ENCODE measurements at places on chromosomes 2 and 18.

DNA sequence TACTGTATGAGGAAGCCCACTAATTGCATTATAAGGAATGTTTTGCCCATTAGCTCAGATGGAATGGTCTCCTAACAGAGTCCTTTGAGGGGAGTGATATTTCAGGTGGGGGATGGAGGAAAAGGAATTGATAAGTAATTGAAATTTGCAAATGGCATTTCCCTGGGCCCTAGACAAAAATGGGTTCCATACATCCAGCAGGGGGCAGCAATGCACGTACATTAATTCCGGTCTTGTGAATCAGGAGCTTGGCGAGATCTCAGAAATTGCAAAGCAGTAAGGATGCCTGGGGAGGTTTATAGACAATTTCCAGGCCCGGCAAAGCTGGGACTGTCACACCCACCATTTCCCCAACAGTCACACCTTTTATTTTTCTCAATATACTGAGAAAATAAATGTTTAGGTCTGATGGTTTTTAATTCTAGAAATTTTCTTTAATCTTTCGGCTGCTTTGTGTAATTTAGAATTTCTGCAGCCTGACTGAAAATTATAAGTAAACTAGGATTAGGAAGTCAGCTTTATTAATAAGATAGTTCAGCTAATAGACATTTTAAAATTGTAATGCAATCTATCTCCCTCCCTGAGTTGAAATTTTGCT, 122.8 kb downstream of the LYPD1 start:
- DNase-seq = peak; percentile 36

DNA sequence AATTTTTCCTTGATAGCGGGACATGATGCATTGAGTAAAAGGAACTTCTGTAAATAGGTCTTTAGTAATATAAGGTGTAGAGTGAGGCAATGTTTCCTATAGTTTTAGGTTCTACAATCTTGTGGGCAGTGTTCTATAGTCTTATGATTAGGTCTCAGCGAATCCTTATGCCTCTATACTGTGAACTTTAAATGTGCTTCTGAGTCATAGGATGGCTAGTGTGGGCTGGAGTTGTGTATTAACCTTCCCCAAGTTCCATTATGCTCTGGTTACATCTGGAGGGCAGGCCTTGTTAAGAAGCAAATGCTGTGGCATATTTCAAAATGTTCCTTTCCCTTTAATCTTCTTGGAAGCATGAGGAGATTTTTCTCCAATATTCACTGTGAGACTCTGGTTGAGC, 73.5 kb downstream of the ROCK2 start:
- DNase-seq = no peak

DNA sequence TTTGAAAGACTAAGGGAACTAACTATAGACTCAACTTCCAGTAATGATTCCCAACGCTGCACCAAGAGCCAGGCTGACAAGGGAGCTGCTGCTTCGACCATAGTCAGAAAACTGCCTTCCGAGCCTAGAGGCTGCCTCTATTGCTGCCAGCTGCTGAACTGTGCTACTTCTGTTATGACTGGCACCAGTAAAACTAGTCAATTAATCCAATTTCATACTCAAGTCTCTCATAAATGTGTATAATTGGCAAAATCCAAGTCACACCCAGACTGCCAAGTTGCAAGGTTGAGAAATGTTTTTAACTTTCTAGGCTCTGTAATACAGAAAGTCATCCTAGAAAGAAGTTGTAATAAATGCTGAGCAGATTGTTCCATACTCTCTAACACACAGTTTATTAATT, 117.4 kb downstream of the SPOPL start:
- no peak for DNase-seq

- DNase-seq = no peak
Measured at GRCh38 chr2:227509076-227509475, 37.1 kb downstream of the AGFG1 start.

GRCh38 chr2:44191739-44192138, 23.1 kb downstream of the PPM1B start:
- no peak for DNase-seq

- no peak for DNase-seq
Measured at GRCh38 chr18:32114293-32114942, 22.7 kb downstream of the RNF138 start.

DNA sequence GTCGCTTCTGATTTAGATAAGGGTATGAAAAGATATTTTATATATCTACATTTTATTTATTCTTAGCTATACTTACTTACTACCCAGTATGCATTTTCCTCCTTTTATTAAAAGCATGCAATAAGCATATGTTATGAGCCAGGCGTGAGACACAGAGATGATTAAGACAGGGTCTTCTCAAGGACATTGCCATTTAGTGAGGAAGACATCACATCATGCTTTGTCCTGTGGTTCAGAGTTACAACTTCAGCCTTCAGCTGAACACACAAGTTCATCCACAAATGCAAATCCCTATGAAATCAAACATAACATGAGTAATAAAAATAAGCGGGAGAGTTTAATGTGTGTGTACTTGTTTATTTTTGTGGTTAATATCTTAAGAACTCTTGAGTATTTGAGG, 30.2 kb downstream of the GRHL1 start:
- no peak for DNase-seq

- DNase-seq = no peak
Measured at GRCh38 chr2:195572895-195573683, 83.9 kb upstream of the SLC39A10 start.

DNA sequence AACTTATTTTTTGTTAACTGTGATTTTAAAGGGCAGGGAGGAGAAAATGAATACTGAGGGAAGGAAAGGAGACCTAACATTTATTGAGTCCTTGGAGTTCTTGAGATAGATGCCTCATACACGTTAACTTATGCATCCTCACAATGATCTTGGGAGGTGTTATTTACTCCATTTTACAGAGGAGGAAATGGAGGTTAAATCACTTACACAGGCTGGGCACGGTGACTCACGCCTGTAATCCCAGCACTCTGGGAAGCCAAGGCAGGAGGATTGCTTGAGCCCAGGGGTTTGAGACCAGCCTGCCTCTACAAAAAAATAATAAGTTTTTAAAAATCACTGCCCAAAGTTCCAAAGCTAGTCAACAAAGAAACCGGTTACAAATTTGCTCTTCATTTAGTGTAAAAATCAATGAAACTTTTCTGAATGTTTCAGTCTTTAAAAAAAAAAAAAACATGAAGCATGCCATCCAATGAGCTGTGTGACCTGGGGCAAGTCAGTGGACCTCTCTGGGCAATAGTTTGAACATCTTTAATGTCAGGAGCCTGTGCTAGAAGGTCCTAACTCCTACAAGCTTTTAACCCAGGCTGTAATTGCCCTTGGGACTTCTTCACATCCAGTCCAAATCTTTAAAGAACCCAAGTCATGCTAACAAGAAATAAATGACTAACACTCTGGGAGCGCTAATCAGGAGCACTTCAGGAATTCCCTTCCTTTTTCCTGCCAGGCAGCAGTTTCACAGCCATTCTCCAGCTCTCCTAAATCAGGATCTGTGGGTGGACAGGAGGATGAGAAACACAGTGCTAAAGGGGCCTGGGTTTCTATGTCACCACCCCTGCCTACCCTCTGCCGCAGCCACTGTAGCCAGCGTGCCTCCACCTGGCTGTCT, 176.4 kb downstream of the TMEM247 start:
- DNase-seq = no peak

DNA sequence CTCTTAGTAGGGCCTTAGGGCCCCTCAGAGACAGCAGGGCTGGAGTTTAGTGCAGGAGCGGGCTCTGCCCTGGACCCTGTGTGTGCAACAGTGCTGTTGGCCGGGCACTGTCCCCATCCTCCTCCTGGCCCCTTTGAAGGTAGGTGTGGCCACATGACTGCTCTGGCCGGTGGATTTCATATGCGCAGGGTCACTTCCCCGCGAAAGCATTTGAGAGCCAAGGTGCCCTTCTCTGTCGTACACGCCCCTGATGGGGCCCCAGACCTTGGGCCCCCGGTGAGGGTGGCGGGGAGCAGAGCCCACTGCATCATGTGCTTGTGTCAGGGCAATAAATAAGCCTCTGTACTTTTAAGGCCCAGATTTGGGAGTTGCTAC, 15.5 kb downstream of the TMEM177 start:
- peak; percentile 51 for DNase-seq

GRCh38 chr18:77165503-77166188, 33.1 kb upstream of the MBP start:
- no peak for DNase-seq

DNA sequence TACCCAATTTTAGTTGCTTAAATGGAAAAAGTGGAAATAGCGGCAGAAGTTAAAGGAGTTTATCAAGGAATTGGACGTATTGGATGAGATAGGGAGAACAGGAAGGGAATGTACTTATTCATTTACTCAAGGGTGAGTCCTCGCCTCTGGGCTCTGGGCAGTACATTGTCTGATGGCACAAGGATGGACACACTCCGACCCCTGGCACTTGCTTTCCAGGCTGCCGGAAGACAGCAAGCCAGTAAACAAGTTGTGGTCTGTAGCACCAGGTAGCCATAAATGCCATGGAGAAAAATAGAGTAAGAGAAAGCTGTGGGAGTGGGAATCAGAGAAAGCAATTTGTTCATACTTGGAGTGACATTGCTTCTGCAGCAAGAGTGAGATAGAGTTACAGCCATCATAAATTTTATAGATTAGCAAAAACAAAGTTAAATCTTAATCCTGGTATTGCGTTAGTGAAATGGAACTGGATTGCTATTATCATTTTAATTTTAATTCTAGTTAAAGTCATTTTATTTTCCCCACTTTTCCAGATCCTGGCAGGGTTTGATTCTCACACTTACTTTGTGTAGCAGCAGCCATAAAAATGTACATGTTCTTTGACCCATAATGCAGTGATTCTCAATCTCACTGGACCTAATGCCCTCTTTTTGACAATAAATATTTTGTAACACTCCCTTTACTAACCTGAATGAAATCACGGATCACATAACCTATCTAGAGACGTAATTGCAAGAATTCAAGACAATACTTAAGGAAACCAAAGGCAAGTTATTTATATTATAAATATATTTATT, 135.8 kb upstream of the BCL2L11 start:
- DNase-seq = no peak

DNA sequence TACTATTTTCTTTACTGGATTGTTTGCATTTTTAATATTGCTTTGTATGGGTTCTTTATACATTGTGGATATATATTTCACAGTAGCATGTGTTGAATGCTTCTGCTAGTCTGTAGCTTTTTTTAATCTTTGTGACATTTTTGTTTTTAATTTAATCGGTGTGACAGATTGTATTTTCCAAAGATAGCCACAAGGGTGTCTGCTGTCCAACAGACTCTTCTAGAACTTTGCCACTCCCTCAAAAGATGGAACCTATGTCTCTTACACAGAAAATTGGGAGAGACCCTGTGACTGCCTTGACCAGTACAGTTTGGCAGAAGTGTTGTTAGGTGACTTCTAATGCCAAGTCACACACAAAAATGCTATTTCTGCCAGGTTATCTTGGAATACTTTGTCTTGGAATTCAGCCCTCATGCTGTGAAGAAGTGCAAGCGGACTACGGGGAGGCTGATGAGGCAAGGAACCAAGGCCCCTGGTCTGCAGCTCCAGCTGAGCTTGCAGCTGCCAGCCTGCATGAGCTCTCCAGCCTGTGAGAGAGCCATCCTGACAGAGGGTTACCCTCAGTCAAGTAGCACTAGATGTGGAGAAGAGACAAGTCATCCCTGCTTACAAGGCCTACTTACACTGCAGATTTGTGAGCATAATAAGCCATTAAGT, 110.8 kb downstream of the TDRD15 start:
- DNase-seq = no peak

- DNase-seq = no peak
Measured at GRCh38 chr18:38497266-38497665, 931.7 kb upstream of the CELF4 start.

DNA sequence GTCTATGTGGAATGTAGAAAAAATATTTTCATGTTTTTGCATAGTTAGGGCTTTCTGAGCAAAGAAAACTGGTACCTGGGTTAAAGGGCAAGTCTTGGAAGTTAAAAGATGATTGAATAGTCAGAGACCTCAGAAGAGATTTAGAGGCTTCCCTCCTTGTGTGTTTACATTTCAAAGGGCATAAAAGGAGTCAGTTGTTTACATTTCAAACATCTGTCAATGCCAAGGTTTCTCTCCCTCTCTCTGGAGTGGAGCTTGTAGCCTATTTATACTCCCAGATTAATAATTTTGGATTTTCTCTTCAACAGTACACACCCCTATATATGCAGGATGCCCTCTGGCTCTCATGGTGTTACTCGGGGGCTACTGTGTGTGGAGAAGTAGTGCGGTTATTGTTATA, 8.6 kb downstream of the M1AP start:
- DNase-seq = no peak

GRCh38 chr2:231250698-231251097, 52.3 kb downstream of the ARMC9 start:
- DNase-seq = no peak

GRCh38 chr2:44766220-44766619, 175.3 kb upstream of the SIX3 start:
- DNase-seq = no peak

DNA sequence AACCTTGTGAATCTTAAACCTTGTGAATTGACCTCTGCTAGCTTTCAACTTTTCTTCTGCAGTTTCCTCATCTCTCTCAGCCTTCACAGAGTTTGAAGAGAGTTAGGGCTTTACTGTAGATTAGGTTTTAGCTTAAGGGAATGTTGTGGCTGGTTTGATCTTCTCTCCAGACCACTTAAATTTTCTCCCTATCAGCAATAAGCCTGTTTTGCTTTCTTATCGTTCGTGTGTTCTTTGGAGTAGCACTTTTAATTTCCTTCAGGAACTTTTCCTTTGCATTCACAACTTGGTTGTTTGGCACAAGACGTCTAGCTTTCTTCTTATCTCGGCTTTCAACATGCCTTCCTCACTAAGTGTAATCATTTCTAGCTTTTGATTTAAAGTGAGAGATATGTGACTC, 2.8 kb upstream of the CDCA7 start:
- DNase-seq = no peak

DNA sequence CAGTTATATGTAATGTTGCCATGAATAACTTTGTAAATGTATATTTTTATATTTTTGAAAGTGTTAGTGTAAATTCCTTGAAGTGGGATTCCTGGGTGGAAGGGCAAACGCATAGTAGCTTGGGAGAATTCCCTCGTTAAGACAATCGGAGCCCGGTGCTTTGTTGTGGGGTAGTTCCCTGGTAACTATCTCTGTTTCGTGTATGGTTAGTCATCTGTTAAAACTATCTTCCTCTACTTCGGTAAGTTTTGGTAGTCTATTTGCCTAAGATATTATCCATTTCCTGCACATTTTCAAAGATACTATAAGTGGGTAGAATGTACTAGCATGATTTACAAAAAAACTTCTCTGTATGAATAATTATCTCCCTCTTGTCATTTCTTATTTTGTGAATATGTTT, 113.8 kb upstream of the NRXN1 start:
- DNase-seq = no peak

GRCh38 chr2:180621941-180622918, 358.2 kb upstream of the UBE2E3 start:
- DNase-seq = no peak

DNA sequence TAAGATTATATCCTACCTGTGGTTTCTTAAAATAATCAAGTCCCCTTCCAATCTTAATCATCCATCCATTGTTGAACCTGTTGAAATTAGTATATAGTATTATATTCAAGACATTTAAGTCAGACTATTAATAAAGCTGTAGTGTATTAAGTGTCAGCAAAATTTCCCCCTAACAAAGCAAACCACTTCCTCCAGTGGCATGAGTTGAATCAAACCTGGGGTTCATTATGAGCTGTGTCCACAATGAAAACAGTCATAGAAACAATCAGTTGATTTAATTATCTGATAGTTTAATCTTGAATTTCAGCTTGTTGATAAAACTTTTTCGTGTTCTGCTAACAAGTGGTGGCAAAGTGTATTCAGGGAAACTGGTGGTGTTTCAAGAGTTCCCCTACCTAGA, 11.3 kb downstream of the MITD1 start:
- no peak for DNase-seq

GRCh38 chr2:206642075-206643025, at the start of gene FAM237A:
Gene FAM237A (plus strand): TSS chr2:206642487. CDS start chr2:206644237, 1,750 bp downstream.
- DNase-seq = peak; percentile 27

- DNase-seq = no peak
Measured at GRCh38 chr18:48229552-48229981, 179.6 kb downstream of the ZBTB7C start.

All from HuH-7 (cell line).